ENCODE measurements at places on chromosomes 12 and 14.

- no peak for DNase-seq
These were observed 145.1 kb upstream of the C14orf180 start for GRCh38 chr14:104434214-104435076.

DNA sequence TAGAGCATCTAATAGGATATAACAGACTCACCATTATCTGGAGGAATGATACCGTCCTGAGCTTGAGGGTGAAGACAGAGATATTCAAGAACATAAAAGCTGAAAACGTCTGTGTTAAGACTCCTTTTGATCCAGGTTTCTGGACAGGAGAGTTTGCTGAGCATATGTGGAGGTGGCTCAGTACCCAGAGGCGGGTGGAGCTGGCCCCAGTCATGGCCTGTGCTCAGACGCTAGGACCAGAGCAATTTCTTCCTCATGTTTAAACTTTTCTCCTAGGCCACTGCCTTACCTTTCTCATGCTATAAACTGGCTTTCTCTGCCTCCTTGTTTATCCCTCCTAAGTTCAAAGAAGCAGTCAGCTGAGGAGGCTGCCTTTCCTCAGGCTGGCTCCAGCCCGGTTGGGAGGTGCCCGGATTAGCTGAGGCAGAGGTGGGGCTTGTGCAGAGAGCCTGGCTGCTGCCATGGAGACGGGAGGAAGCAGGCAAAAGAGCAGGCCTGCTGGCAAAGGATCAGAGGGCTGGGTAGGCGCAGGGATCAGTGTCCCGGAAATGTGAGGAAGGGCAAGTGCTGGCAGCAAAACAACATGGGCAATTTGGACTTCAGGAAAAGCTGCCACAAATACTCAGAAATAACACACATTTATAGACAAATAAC, 13.7 kb downstream of the COA8 start:
- peak; percentile 88 for DNase-seq

DNA sequence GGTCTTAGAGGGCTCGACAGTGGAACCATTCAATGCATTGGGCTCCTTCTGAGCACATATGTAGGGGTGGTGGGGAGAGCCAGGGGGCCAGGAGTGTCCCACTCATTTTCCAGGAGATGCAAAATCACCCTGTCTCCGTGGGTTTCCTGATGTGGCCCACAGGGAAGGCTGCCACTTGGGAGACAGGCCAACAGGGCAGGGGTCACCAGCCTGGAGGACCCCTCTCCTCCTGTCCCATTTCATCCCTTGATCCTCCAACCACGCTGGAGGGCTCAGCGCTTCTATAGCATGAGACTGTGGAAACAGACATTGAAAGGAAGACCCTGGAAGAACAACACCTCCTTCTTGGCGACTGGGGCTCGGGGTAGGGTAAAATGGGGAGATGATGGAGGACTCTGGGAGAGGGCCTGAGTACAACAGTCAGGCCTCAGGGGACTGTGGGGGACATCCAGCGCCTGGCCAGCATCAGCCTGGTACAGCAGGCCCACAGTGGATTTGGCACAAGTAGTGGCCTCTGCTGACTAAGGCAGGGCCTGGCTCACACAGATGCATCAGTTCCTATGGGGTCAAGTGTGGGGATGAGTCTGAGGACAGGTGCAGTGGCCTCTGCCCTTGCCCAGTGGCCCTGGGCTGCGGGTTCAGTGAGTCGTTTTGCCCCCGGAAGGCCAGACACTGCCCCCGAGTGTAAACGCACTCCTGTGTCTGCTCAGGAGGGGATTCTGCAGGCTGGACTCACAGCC, 68.0 kb downstream of the PRIMA1 start:
- no peak for DNase-seq

DNA sequence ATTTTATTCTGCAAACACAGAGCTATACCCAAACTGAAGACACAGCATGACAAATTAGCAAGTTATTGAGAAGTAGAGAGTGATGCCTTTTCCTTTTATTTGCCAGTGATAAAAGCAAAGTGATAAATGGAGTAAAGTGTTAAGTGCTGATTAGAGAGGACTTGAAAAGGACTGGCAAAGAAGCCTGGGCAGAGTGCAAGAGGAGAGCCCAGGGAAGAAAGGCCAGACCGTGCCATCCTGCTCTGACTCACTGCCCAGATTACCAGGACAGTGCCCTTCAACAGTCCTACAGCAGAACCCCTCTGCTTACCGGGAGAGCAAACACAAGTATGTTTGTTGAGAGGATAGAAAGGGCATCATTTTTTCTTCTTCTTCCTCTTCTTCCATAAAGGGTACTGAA, 106.5 kb downstream of the ETV6 start:
- DNase-seq = no peak

DNA sequence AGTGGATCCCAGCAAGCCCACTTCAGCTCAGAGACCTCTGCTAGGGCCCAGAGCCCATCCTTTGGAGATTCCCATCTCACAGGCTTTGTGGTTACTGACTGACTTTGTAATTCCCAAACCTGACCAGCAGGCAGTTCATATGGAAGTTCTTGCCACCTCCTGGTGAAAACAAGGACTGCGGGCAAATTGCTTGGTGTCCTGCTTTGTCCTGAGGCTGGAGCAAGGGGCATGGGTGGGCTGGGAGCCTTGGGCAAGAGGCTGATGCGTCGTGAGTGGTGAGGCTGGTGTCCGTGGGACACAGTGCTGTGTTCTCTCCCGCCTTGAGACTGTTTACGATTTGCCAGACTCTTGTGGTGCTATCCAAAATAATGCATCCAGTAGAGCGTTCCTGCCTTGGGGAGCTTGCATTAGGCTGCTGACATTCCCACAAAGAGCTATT, 91.0 kb downstream of the LRRC74A start:
- DNase-seq = peak; percentile 79

DNA sequence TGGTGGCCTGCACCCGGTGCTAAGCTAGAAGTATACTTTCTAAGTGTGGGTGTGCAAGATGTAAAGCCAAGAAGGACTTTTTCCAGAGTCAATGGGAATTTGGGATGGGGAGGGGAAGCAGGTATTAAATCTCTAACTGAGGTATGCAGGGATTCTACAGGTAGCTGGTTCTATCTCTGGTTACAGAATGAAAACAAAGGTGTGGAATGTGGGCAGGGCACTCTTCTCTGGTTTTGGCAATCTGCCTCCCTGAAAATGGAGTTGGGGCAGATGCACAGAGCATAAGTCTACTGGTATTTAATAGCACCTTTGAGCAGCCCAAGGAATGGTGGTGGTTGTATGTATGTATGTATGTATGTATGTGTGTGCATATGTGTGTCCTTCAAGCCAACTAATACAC, 66.7 kb upstream of the PPP1R12A start:
- DNase-seq = no peak

DNA sequence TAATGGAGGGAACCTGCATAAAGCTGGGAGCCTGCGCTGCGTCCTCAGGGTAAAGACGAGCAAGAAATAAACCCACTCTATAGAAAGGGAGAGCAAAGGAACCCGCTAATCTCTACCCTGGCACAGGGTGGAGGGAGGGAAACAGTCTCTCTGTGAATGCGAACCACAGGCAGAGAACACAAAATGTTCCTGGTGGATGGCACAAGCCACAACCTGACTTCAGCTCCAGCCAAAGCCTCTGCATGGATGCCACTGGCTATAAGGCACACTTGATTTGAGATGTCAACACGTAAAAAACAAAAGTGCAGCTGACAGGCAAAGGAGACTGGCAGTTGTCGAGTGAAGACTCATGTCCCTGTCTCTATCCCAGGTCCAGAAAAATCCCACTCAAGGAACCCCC, 32.4 kb downstream of the CHGA start:
- DNase-seq = no peak

DNA sequence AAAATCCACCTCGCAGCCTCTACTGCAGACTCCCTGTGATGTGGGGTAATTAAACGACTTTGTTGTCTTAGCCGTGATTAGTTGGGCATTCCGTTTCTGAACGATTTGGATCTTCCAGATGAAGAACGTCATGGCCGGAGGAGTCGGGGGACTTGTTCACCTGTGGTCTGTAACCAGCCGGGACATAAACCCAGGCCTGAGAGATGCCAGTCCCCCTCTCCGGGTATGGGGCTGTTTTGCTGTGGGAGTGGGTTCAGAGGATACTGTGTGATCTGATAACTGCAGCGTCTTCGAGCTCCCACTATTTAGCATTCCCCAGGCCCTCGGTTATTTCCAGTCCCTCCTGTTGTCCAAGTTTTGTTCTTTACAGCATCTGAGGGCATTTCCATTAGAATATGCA, 96.1 kb downstream of the PIWIL1 start:
- no peak for DNase-seq

GRCh38 chr12:12034344-12034743, 36.4 kb upstream of the BCL2L14 start:
- DNase-seq = no peak

DNA sequence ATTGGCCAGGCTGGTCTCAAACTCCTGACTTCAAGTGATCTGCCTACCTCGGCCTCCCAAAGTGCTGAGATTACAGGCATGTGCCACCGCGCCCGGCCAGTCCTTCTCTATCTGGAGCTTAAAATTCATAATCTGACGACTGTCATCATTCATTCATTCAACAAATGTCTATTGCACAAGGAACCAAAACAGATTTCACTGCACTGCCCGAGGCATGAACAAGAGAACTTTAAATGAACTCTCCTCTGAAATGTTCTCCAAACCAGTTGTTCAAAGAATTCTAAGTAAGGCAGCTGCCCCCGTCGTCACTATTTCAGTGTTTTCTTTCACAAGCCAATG, 44.8 kb upstream of the METAP2 start:
- DNase-seq = no peak

Data from AG10803 (cell line).